ENCODE measurements at places on chromosomes 1 and 21.

GRCh38 chr1:228429007-228429406 is 12.3 kb upstream of the TRIM17 start:
- DNase-seq = no peak

GRCh38 chr1:94726981-94727685 is 93.0 kb upstream of the SLC44A3 start:
- no peak for DNase-seq

DNA sequence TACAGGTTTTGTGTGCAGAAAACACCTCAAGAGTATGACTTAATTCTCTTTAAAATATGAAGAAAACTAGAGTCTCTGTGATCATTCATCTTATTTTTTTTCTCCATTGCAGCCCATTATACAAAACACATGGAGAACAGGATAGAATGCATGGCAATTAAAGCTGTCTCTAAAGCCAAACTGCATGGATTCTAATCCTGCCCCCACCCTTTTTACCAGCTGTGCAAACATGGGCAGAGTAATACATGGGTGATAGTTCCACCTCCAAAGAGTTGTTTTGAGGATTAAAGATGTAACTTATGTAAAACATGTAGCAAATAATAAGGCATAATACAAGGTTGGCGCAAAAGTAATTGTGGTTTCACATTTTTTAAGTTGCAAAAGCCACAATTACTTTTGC is 114.4 kb downstream of the CLEC20A start:
- DNase-seq = no peak

GRCh38 chr1:166676981-166677380 is 162.3 kb upstream of the POGK start:
- no peak for DNase-seq

- no peak for DNase-seq
Observed at GRCh38 chr1:231068762-231069161, 28.7 kb upstream of the FAM89A start.

GRCh38 chr1:79128722-79129121 is 122.2 kb upstream of the ADGRL4 start:
- peak; percentile 23 for DNase-seq

GRCh38 chr21:44050276-44050675 is 38.2 kb downstream of the TRAPPC10 start:
- DNase-seq = no peak

DNA sequence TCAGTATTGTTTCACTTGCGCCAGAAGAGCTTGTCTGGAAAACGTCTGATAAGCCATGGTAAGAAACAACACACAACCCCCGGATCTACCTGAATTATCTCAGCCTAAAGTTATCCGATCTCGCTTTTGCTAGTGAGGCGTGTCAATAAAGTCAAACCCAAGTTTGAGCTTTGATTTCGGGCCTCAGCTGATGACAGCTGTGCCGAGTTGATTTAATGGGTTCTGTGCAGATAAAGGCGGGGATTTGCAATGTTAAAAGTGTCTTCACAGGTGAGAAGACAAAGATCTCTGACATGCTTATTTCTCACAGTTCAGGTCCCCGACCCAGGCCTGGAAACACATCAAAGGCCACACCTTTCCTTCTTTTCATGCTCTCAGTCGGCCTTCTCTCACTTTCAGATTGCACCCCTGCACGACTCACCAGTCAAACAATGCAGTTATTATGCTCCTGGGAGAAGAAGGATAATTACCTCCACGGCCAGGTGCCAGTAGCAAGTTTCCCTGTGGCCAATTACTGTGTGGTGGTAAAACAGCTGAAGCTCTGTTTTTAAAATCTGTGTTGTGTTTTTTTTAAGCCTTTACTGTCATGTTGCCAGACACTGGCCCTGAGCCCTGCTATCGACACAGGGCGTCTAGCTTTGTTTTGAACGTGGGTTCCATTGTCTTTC is 245.3 kb upstream of the RUNX1 start:
- DNase-seq = no peak

GRCh38 chr1:918353-918752 is 5.4 kb upstream of the SAMD11 start:
- DNase-seq = no peak

DNA sequence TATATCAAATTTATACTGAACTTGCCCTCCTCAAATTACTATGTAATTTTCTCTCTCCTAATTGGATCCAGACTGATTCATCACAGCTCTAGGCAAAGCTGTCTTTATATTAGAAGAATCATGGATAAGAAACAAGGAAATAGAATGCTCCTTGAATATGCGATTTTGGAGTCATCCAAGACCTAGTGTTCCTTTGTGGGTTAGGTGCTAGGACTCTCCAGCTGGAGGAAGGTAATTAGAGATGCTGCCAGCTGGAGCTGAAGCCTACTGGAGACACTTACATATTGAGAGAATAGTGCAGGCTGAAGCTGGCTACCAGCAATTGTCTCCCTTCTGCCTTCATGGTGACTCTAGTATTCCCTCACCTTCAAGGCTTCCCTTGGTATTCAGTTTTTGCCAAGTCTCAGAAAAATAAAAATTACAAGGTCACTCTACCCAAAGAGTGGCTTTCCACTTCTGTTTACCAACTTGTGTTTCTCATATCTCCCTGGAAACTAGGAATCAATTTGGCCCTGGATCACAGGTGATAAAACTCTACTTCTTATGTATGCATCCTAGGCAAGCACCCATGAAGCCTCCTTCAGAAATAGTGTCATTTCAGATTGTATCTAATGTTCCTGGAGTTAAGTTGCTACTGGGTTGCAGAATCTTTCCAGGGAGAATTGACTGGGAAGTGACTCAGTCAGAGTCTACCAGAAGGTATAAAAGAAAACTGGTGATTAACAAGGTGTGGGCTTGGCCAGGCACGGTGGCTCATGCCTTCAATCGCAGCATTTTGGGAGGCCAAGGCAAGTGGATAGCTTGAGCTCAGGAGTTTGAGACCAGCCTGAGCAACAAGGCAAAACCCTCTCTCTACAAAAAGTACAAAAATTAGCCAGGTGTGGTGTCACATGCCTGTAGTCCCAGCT is 24.4 kb upstream of the DOCK7 start:
- DNase-seq = no peak

- no peak for DNase-seq
Observed at GRCh38 chr1:201219481-201220387, 29.1 kb downstream of the IGFN1 start.

DNA sequence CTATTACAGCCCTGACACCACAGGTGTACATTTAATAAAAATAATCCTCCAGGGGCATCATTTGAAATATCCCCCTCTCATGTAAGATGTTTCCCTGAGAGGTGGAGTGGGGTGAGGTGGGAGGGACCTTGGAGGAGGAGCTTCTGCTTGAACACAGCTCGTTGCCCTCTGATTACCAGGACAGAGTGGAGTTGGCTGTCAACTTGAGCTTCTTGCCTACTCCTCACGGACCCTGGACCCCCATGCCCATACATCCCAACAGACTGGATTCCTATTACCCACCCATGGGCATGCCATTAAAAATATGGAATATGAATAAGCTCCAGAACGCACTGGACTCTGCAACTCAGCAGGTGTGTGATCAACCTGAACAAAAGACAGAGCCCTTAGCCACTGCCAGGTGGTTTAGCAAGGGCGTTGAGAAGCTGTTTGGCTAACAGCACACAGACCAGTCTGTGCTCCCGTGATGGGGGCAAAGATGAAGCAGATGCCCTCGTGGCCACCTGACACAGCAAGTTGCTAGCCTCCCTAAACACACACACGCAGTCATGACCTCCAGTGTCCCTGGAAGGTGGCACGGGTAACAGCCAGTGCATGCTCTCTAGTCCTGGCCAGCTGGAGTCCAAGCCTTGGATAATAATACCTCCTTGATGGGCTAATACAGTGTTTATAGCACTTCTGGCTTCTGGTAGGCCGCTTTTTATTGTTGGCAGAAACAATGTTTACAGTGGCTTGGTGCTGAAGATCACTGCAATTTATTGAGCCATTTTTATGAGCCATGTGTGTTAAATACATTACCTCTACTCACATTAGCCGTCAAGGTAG is 155.0 kb downstream of the TOMM20 start:
- DNase-seq = no peak

GRCh38 chr1:197965132-197965840 is 48.1 kb downstream of the LHX9 start:
- no peak for DNase-seq

DNA sequence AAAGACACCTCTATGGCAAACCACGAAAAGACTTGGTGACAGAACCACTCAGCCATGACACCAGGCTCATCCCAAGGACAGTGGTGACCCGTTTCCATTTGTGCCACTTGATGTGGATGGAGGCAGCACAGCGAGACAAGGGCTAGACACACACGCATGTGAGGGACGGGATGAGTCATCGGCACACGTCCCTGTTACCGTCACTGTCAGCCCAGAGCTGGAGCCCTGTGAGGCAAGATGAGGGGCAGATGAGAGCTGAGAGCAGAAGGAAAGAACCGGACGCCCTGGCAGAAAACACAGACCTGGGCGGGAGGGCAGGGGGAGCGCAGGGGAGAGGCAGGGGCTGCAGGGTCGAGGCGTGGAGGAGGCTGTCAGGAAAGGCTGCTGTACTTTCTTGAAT is 57.8 kb downstream of the SIK1 start:
- DNase-seq = no peak

DNA sequence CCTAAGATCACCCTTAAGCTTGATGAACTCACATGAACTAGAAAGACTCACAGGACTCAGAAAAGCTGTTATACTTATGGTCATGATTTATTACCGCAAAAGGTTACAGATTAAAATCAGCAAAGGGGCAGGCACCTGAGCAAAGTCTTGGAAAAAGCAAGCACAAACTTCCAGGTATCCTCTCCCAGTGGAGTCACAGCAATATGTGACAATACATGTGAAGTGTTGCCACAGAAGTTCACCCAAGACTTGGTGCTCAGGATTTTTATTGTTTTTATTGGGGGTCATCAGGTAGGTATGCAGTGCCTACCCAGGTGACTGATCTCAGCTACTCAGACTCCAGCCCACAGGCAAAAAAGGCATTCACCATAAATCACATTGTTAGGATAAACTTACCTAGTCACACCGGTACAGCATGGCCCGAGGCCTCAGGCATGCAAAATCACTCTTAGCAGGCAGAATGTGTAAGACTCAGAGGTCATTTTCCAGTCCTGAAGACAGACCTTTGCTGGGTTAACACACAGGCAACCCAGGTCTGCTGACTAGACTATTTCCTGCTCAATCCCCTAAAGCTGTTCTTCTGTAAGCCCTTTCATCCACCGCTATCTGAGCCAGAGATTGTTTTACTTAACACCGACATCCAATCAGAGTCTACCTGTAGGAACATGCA is 55.6 kb downstream of the SSX2IP start:
- DNase-seq = no peak

DNA sequence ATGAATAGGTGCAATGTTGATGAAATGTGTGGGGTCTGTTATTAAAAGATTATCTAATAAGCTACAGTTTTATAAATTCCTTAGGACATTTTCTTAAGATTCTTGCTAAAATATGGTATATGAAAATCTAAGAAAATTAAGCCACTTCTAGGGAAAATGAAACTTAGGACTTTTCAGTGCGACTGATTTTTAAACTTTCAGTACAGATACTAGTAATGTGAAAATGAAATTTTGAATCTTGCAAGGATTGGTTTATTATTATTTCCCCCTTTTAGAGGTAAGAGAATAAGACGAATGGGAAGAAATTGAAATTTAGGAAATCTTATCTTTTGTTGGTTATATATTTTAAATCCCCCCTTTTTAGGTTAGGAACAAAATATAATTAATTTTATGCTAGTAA is 16.4 kb downstream of the CAPZA1 start:
- no peak for DNase-seq

DNA sequence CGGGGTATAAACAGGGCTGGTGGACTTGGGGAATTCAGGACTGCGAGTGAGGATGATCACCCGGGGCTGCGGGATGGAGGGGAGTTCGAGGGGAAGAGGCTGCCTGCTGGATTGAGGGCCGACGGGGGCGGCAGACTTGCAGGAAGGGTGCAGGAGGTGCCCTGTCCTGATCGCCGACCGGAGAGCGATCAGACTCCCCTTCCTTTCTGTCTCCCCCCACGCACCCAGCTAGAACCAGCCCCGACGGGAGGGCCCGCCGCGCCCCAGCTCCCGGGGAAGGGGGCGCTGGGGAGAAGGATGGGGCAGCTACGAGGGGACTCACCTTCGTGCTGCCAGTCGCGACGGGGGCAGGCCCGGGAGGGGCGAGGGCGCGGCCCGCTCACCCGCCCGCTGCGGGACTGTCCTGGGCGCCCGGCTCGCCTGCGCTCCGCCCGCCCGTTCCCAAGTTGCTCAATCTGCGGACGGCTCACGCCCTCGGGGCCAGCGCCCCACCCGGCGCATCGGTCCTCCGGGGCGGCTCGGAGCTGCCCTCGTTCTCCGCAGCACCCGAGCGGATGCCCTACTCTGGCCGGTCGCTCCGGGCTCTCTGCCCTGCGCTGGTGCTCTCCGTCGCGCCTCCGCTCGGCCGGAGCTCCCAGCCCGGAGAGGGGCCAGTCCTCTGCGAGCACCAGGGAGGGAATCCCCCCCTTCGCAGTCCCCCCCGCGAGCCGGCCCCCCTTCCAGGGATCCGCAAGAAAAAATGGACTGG is at the start of gene RSPO1:
Gene RSPO1 (minus strand): TSS at position 649 of the 748 bp plus-strand sequence. CDS start 5,231 bp downstream, outside the sequence.
- DNase-seq = no peak
